SK-N-MC (cell line): ENCODE measurements at places on chromosomes 16 and 17.
A peak's percentile ranks its signal among the peaks of the same experiment; 100 is the strongest.

GRCh38 chr17:76539631-76540271 is at the start of gene PRCD:
PRCD (plus strand) TSS chr17:76540044; CDS start chr17:76540142, 98 bp downstream.
- no peak for DNase-seq

GRCh38 chr16:67509016-67509415 is 19.6 kb upstream of the RIPOR1 start:
- no peak for DNase-seq

GRCh38 chr16:56263711-56264608 is 72.7 kb downstream of the GNAO1 start:
- DNase-seq: no peak

DNA sequence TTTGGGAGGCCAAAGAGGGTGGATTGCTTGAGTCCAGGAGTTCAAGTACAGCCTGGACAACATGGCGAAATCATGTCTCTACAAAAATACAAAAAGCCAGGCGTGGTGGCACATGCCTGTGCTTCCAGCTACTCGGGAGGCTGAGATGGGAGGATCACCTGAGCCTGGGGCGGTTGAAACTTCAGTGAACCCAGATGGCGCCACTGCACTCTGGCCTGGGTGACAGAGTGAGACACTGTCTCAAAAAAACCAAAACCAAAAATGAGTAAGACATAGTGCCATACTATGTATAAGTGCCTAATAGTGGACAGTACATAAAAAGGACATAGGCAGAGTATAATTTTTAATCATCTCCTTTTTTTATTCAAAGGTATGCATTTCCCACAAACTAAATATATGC is 4.0 kb downstream of the CTC1 start:
- no peak for DNase-seq

- no peak for DNase-seq
These were observed 25.0 kb upstream of the ZNHIT3 start for GRCh38 chr17:36461330-36462110.

GRCh38 chr17:29524692-29525091 is 42.1 kb downstream of the ABHD15 start:
- DNase-seq: no peak

- DNase-seq: peak; percentile 50
These were observed at the start of gene PSMC3IP for GRCh38 chr17:42577532-42578281. PSMC3IP (minus strand) TSS chr17:42577729; CDS start chr17:42577686, 43 bp downstream.

- DNase-seq: no peak
These were observed 51.2 kb downstream of the LITAF start for GRCh38 chr16:11535494-11535893.

GRCh38 chr16:80993307-80993706 is 13.4 kb downstream of the CMC2 start:
- DNase-seq: no peak

DNA sequence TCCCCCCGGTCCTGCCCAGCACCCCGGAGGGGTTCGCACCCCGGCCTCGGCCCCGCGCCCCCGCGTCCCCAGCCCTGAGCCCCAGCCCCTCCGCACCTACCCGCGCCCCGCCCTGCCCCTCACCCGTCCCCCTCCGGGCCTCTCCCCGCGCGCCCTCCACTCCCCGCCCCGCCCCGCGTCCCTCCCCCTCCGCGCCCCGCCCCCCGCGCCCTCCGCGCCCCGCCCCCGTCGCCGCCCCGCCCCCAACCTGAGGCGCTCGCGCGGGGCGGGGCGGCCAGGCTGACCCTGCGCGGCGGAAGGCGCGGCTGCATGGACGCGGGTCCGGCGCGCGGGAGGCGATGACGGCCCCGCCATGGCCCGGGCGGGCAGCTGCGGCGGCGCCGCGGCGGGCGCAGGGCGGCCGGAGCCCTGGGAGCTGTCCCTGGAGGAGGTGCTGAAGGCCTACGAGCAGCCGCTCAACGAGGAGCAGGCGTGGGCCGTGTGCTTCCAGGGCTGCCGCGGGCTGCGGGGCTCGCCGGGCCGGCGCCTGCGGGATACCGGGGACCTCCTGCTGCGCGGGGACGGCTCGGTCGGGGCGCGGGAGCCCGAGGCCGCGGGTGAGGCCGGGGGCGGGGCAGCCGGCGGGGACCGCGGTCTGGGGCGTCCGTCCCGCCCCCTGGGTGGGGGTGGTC is at the start of gene SPIRE2:
TSS of gene SPIRE2 (plus strand) at position 277 of the 671 bp plus-strand sequence. CDS start at position 353, 76 bp downstream.
- DNase-seq: no peak

- DNase-seq: peak; percentile 39
These were observed 141.6 kb downstream of the HS3ST2 start for GRCh38 chr16:22955461-22956070.

DNA sequence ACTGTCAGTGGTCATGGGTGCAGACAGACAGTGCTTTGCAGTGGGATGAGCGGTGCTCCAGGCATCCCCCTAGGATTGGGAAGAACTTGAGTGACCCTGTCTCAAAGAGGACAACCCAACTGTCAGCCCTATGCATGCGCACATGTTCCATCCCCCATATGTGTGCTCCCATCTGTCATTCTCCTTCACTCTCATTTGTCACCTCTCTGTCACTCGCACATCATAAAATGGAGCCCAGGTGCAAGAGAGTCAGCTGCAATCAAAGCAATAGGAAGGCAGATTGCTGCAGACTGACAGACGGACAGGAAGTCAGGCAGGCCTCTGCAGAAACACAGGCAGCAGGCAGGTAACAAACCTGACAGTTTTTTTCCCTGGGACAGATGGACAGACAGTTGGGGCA is 101.8 kb upstream of the CCL1 start:
- no peak for DNase-seq

GRCh38 chr16:69014811-69015210 is 90.6 kb upstream of the HAS3 start:
- no peak for DNase-seq

DNA sequence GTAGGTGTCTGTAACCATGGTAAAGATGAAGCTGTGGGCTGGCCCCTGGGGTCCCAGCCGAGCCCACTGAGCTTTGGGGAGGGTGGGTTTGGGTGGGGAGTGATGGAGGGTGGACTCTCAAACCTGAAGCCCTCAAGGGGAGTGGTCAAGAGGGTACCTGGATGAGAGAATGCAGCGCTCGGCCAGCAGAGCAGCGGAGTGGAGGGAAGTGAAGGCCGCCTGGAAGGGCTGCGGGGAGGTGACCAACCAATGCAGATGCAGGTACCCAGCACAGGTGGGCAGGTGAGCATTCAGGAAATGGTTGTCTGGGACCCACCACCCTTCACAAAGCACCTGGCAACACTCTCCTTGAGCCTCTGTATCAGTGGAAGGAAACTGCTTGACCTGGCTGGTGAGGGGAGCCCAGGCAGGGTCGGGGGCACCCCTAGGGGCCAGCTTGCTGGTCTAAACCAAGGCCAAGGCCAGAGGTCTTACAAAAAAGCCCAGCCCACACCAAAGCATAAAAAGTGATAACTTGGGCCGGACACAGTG is 3.4 kb upstream of the SLC5A10 start:
- DNase-seq: no peak

- no peak for DNase-seq
These were observed 4.1 kb upstream of the LCAT start for GRCh38 chr16:67948015-67948414.

GRCh38 chr17:41658846-41659245 is 29.8 kb upstream of the EIF1 start:
- DNase-seq: no peak

GRCh38 chr17:50047488-50048126 is 8.3 kb upstream of the ITGA3 start:
- DNase-seq: no peak

DNA sequence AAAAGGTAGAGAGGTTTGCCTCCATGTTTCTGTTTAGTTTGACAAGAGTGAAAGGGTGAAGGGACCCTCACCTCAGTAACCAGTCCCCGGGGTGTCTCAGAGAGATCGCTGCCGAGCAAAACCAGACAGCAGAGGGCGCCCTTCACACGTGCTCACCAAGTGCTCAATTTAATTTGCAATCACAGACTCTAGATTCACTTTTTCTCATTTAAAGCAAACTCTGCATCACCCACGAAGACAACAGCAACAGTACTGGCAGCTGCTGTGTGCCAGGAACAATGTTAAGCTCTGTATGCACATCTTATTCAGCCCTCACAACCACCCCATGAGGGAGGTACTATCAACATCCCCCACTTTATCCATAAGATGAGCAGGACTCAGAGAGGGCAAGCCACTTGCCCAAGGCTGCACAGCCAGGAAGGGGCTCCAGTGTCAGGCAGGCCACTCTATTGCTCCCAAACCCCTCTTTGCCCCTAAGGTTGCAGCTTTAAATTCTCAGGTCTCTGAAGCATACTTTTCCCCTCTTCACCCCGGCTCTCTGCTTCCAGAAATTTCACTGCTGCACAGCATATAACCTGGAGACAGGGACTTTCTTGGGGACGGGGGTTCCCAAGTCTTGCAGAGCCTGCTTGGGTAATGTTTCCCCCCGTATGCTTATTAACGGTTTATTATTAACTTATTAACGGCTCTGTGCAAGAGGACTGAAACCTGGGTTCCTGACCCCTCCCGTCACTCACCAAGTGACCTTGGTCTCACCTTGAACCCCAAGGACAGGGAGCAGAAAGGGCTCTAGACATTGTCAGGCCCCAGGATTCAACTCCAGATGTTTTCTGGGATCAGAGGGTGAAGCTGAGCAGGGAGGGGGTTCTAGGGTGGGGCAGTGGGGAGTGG is 70.9 kb downstream of the CNGB1 start:
- DNase-seq: peak; percentile 28

DNA sequence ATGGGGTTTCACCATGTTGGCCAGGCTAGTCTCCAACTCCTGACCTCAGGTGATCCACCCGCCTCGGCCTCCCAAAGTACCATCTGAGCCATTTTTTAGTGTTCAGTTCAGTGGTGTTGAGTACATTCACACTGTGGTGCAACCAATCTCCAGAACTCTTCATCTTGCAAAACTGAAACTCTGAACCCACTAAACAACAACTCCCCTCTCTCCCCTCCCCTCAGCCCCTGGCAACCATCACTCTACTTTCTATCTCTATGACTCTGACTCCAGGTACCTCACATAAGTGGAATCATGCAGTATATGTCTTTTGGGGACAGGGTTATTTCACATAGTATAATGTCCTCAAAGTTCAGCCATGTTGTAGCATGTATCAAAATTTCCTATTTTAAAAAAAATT is 18.7 kb upstream of the MAPK3 start:
- no peak for DNase-seq

- no peak for DNase-seq
These were observed 55.0 kb downstream of the ZNF423 start for GRCh38 chr16:49800876-49801275.

DNA sequence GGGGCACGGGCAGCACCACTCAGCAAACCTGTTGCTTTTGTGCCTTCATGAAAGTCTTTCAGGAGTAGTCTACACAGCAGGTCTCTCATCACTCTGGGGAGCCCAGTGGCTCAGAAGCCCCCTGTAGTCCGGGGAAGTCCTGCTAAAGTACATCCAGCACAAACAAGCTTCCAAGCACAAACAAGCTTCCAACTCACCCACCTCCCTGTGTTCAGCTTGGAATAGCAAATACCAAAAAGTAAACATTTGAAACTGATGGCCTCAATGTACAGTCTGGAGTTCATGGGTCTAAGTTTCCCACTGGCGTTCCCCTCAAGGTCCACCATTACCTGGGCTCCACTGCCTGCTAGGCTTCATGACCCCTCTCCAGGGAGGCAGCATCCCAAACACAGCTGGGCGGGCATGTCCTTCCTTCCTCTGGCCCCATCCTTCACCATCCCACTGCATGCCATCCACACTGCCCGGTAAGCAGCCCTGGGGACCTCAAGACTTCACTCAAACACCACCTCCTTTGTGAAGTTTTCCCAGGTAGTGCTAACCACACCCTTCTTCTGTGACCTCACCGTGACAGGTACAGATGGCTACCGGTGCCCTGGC is 62.8 kb upstream of the SIAH1 start:
- no peak for DNase-seq

GRCh38 chr16:49603956-49604355 is 230.4 kb downstream of the C16orf78 start:
- DNase-seq: no peak

DNA sequence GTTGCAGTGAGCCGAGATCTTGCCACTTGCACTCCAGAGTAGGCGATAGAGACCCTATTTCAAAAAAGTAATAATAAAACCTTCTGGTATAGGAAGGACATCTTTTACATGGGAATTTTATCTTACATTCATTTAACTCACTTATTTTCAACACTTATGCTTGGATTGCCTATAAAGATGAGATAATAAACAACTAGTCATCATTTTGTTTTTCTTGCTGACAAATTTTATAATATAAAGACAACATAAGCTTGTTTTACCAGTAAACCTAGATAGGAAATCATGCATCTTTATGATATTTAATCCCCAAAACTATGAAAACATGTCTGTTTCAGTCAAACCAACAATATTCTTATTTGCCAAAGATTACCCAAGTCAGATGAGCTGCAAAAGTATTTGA is 17.0 kb downstream of the ABCC3 start:
- DNase-seq: no peak

GRCh38 chr16:29820271-29820701 is at the start of gene MVP:
MVP (plus strand) TSS chr16:29820462; CDS start chr16:29830550, 10,088 bp downstream.
- no peak for DNase-seq

GRCh38 chr16:57736419-57737351 is 1.1 kb downstream of the KATNB1 start:
- DNase-seq: no peak

- no peak for DNase-seq
These were observed 69.0 kb downstream of the PLXDC1 start for GRCh38 chr17:39082482-39082881.

DNA sequence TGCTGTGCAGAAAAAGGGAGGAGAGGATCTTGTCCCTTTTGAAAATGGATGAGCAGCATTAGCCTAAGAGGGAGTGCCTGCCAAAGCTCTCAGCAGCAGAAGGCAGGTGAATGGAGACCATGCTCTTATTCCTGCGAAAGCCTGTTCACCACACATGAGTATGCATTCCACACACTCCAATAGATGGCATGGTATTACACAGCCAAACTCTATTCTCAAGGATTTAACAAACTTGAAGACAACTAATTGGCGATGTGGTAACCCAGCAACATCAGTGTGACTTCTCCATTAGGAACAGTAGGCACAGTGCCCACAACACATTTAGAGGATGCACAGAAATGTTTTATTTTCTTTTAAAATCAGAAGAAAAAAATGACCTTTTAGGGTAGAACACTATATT is 77.8 kb downstream of the CDH11 start:
- no peak for DNase-seq

- no peak for DNase-seq
These were observed 224.1 kb upstream of the TBX2 start for GRCh38 chr17:61175298-61176142.

DNA sequence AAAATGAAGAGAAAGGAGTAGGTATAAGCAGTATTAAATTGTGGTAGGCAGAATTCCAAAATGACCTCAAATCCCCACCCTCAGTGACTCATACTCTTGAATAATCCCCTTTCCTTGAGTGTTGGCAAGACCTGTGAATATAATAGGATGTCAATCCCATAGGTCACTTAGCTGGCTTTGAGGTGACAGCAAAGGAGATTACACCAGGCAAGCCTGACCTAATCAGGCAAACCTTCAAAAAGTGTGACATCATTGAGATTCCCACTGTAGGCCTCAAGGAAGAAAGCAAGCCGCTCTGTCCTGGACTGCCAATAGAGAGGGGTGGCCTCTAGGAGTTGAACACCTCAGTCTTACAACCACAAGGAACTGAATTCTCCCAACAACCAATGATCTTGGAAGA is 535.2 kb downstream of the RBFOX1 start:
- DNase-seq: no peak

- no peak for DNase-seq
These were observed 73.5 kb upstream of the GRIN2A start for GRCh38 chr16:10255728-10256127.
